ENCODE measurements at places on chromosomes 2 and 18. TPM values are rescaled to one million over a fixed set of nuclear protein-coding genes. Genes with fewer than 3 reads are reported as not detected.

The NLRC4 gene
- total RNA-seq, result 0.44 TPM

The CRYBA2 gene
- total RNA-seq, result not detected

The PLGLB2 gene
- 0.35 TPM for total RNA-seq

DNA sequence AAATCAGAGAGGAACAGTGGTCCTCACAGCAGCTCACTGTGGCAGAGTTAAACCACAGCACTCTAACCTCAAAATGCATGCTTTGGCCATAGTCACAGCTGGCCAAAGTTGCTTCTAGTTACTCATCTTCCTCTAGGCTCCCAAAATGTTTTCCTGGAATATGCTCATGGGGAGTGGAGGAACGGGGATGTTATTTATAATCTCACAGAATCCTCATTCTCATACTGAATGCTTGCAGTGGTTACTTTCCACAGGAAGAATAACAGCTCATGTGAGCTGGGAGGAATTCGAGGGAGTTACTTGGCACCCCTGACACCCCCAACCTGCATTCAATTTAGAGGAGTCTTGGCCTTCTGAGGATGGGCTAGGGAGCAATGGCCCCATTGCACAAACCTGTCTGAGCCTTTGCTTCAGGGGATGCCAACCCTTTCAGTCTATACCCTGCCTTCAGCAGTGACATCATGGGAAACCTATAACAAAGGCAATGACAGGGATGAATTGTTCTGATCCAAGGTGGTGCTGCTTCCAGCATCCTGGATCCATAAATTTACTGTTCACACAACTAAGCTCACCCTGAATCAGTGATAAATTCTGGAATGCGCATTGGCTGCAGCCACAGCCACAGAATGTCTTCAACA is 22.4 kb upstream of the CCBE1 start:
- no peak for DNase-seq

DNA sequence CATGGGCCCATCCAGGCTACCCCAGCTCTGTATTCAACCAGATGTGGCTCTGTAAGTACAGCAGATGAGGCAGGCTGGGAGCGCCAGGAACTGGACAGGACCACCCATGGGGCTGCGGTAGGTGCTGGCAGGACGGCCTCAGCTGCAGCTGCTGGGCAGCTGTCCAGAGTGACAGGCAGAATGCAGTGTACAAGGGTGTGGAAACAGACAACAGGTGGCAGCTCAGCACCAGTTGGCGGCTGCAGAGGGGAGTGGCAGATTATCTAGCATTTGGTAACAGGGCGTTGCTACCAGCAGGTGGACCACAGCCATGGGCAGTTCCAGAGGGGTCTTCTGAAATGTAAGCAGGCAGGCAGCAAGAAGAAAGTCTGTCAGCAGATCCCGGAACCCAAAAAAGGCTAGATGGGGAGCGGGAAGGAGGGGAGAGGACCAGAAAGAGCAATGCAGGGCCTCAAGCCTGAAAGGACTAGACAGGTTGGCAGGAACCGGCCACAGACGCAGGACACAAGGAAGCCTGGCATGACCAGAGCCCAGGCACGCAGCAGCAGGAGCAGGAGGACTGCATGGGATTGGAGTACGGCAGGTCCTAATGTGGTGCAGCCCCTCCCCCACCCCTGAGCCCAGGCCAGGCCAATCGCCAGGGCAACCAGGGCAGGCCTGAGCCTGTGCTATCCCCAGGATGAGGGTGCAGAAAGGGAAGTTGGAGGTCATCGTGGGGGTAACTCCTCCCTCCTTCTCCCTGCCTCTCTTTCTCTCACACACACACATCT is 24.7 kb downstream of the PKDCC start:
- no peak for DNase-seq

GRCh38 chr2:133266041-133266925 is 302.0 kb downstream of the NCKAP5 start:
- no peak for DNase-seq

GRCh38 chr18:25957017-25957416 is 133.4 kb downstream of the SS18 start:
- no peak for DNase-seq
